ENCODE measurements at places on chromosomes 16 and 17.

GRCh38 chr16:54647725-54648221 is 282.9 kb upstream of the IRX5 start:
- no peak for DNase-seq

- no peak for DNase-seq
Observed at GRCh38 chr17:43816336-43817320, 16.3 kb downstream of the MPP3 start.

GRCh38 chr17:70318051-70318450 is 148.7 kb downstream of the KCNJ2 start:
- no peak for DNase-seq

GRCh38 chr17:68057531-68057952 is 22.0 kb downstream of the KPNA2 start:
- no peak for DNase-seq

- no peak for DNase-seq
Observed at GRCh38 chr17:20920815-20921199, 122.0 kb downstream of the USP22 start.

- DNase-seq: peak; percentile 35
Observed at GRCh38 chr17:49210158-49211029, at the start of the genes ABI3 and GNGT2. Gene ABI3 (plus strand): TSS chr17:49210707. CDS start chr17:49210725, 18 bp downstream. Gene GNGT2 (minus strand): TSS chr17:49210574. CDS start chr17:49207422, 3,152 bp downstream.

DNA sequence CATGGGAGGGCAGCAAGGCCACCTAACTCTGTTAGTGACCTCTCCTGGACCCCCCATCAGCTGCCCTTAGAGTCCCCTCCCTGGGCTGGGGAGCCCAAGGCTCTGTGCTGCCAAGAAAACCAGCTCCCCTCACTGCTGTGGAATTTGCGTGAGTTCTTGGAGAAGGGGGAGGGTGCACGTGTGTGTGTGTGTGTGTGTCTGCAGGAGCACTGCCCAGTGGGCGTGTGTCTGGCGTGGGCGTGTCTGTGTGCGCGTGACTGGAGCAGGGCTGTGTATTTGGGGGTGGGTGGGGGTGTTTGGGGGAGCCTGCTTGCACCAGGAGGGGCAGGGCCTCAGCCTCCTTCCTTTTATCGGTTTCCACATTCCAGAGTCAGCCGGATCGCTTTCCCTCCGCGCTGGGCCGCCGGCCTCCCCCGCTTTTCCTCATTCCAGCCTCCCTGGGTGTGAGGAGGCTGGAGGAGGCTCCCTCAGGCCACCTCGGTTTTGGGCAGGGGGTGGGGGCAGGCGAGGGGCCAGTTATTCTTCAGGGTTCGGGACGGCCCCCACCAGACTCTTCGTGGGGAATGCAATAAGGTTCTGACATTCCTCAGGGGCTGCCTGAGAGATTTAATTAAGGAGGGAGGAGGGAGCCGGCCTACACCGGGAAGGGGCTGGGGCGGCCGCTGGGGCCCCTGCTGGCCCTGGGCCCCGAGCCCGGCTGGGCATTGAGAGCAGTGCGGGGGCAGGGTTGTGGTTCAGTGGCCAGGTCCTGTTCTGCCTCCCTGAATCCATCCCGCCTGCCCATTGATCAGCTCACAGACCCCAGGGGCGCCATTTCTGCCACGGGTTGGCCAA is 2.5 kb downstream of the VASN start:
- peak; percentile 77 for DNase-seq

DNA sequence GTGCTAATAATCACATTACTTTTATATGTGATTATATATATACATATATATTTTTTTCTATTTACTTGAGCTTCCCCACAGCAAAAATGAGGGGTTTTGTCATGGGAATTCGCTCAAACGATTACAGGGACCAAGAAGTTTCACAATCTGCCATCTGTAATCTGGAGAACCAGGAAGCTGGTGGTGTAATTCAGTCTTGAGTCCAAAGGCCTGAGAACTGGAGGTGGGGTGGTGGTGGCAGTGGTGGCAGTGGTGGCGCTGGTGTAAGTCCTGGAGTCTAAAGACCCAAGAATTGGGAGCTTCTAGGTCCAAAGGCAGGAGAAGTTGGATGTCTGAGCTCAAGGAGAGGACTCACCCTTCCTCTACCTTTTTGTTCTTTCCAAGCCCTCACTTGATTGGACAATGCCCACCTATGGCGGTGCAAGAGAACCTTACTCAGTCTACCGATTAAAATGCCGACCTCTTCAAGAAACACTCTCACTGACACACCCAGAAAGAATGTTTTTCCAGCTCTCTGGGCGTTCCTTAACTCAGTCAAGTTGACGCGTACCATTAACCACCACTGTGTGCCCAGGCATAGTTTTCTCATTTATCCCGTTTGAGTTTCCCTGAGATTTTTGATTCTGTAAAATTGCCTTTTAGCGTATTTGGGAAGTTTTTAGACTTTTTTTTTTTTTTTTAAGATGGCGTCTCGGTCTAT is 31.9 kb downstream of the POLR2A start:
- no peak for DNase-seq

DNA sequence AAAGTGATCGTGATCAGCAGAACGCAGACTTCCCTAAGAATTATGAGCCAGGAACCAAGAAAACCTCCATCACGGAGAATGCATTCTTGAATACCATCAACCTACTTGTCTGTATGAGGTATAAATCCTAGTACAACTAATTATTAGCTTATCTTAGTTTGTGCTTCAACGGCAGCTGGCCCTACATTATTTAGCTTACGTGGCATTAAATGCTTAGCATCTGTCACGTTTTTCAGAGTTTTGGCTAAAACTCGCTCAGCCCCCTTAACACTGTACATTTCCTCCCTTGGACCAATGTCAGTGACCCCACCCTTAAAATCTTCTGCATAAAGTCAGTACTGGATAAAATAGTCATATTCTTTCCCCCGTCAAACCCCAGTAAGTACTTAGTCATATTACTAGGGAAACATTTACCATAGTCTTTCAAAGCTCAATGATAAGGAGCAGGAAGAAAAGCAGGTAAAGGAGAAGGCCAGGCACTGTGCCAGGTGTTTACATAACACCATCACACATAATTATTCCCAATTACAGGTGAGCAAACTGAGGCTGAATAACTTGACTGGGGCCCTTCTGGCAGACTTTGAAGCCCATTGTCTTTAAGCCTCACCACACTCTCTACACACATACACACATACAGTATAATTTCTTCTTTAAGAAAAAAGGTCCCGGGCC is 16.6 kb upstream of the TXNDC11 start:
- no peak for DNase-seq
